Left ventricle myocardium inferior (tissue), 1 donor: ENCODE measurements at places on chromosomes 7 and 10.

DNA sequence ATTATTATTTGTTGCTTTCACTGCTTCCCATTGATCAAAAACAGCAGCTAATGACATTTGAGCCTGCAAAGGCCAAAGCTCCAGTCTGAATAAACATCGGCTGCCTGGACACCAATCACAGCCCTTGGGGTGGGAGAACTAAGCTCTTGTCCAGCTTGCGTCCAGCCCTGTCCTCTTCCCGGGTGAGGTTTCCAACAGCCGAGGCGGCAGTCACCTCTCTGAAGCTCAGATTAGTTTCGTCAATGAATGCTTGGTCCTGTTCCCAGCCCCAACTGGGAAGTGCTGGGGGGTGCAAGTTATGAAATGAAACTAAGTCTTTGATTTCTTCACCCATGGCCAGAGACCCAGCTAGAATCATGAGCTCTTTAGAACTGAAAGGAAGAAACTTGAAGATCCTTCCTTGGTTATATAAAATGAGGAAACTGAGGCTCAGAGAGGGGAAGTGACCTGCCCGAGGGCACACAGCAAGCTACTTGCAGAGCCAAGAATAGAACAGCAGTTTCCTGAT, 114.0 kb upstream of the TCF7L2 start:
- peak; percentile 38 for DNase-seq

- no peak for DNase-seq
Measured at GRCh38 chr7:147937428-147937827, 653.1 kb upstream of the C7orf33 start.

DNA sequence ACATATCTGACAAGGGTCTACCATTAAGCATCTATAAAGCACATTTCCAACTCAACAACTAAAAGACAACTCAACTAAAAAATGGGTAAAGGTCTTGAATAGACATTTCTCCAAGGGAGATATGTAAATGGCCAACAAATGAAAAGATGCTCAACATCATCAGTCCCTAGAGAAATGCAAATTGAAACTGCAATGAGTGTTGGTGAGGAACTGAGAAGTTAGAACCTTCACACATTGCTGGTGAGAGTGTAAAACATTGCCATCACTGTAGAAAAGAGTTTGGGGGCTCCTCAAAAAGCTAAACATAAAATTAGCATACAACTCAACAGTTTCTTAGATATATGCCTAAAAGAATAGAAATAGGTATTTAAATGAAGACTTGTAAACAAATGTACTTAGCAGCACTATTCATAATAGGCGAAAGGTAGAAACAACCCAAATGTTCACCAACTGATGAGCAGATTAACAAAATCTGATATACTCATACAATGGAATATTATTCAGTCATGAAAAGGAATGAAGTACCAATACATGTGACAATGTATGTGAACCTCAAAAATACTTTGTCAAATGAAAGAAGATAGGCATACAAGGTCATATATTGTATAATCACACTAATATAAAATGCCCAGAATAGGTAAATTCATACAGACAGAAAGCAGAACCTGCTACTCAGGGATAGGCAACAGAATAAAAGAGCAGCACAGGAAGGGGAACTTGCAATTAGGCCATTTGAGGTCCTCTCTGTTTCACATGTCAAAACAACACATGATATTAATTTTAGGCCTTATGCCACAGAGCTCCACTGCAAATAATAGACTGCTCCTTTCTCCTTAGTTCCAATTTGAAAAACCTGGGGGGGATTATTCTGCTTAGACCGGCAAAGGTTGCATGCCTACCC, 10.6 kb upstream of the LRRC72 start:
- no peak for DNase-seq

DNA sequence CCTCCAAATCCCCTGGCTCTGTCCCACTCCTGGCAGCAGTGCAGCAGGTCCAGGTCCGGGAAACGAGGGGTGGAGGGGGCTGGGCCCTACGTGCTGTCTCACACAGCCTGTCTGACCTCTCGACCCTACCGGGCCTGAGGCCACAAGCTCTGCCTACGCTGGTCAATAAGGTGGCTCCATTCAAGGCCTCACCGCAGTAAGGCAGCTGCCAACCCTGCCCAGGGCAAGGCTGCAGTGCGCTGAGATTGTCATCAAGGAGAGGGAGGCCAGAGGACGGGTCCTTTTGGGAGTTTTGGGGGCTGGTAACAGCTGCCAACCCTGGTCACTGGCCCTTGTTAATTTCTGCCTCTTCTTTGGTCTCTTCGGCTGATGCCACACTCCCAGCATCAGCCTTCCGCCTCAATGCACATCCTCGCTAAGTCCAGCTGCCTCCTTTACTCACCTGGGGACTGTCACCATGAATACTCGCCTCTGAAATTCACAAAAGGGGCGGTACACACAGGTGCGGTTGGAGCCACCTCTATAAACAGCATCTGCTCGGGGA, 3.5 kb downstream of the EPO start:
- DNase-seq, result no peak

- no peak for DNase-seq
Measured at GRCh38 chr7:134726581-134726980, 52.9 kb upstream of the CALD1 start.

DNA sequence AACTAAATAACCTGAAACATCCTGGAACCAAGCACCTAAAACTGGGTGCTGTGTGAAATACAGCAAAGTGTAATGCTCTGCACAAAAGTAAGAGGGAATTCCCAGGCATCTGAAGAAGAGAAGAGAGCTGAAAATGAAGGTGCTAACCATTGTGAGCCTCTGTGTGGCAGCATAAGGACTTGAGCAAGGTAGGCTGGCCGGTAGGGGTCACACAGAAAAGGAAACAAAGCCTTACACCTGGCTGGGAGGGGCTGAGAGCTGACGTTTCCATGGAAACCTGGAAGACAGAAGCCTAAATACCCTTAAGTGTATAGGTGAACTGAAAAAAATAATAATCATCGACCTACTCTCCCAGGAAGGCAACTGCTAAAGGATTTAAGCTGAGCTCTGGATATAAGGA, 48.6 kb downstream of the CUL1 start:
- no peak for DNase-seq

- peak; percentile 49 for DNase-seq
Measured at GRCh38 chr7:516606-517456, 2.8 kb downstream of the PDGFA start.

DNA sequence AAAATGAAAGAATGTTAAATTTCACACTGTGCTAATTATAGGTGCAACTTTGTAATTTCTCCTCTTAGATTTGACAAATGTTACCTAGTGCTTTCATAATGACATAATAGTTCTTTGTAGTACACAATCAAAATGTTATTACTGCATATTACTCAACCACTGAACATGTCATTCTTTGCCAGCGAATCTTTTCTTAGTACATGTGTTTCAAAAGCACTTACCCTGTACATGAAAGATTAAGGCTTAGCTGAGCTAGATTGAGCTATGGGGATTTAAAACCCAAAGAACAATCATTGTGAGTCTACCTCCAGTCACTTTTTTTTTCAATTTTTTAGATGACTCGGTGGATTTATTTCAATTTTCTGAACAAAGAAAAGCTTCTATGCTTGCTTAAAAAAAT, 123.5 kb upstream of the FERD3L start:
- DNase-seq, result no peak
